Stimulated activated CD4-positive, alpha-beta T cell treated with anti-CD3 and anti-CD28 coated beads, Interleukin-15, amount 100 ng/mL, for 1 hour (primary cell): ENCODE measurements at places on chromosomes 7 and 10.
A peak's percentile ranks its signal among the peaks of the same experiment; 100 is the strongest.

DNA sequence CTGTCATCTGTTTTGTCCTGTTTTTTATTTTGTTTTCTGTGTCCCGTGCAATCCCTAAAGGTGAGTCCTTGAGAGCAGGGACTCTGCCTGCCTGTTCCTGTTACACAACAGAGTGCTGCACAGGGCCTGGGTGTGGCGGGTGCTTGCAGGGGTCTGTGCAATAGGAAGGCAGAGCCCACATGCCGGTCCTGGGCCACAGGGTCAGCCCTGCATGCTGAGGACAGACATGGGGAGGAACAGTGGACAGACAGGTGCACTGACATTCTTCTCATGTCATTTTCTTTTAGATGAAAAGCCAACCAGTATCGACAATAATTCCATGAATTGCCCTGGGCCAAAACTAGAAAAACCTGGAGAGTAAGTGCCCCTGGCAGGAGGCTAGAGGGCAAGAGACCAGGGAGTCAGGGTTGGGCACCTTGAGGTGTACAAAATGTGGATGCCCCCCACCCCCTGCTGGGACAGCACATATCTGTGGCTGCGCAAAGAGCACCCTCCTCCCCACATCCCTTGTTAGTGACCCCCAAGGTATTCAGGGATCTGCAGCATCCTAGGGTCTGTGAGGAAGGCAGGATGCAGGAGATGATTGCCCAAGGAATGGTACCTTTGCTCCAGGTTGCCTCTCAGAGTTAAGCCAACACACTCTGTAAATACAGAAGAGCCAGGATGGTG, 19.9 kb downstream of the ANTXRL start:
- no peak for DNase-seq

GRCh38 chr7:91455411-91455810, 191.2 kb downstream of the FZD1 start:
- no peak for DNase-seq

DNA sequence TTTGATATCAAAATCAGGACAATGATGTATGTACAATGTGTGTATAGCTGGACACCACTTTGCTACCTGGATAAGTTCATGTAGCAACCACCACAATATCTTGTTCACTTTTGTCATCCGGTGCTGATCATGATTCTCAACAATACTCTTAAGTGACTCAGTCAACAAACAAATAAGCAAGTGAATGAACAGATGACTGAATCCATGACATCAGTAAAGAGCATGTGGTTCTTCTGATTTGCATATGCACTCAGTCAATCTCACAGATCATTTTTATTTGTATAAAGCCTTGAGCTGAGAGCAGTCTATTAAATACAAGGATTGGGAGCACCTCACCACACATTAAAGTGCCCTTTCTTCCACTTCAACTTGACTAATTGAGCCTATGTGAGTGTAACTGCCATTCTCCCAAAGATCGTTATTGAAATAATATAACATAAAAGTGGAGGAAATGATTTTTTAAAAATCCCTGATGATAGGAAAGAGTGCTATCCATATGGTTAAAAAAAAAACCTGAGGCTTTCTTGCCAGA, 69.5 kb downstream of the NPSR1 start:
- no peak for DNase-seq

DNA sequence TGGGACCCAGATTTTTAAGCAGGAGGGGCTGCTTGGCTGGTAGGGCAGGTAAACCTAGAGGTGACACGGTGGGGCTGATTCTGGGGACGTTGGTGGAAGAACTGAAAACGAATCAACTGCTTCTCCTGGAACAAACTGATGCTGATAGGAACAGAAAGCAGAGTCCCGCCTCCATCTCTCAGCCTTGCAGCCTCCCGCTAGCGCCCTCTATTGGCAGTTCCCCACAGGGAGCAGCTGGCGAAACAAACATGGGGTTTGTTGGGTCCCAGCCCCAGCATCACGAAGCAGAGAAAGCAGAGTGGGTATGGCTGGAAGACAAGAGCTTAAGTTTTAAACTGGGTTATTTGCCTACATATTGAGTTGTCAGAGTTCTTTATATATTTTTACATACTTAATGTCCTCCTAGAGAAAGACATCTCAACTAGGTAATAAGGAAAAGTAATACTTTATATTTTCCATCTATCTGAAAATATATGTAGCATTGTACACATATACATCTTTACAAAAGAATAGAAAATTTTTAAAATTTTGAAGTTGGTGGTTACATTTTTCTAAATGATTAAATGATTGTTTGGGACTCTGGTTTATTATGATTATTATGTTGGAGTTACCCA, 42.3 kb upstream of the FOXI2 start:
- no peak for DNase-seq

DNA sequence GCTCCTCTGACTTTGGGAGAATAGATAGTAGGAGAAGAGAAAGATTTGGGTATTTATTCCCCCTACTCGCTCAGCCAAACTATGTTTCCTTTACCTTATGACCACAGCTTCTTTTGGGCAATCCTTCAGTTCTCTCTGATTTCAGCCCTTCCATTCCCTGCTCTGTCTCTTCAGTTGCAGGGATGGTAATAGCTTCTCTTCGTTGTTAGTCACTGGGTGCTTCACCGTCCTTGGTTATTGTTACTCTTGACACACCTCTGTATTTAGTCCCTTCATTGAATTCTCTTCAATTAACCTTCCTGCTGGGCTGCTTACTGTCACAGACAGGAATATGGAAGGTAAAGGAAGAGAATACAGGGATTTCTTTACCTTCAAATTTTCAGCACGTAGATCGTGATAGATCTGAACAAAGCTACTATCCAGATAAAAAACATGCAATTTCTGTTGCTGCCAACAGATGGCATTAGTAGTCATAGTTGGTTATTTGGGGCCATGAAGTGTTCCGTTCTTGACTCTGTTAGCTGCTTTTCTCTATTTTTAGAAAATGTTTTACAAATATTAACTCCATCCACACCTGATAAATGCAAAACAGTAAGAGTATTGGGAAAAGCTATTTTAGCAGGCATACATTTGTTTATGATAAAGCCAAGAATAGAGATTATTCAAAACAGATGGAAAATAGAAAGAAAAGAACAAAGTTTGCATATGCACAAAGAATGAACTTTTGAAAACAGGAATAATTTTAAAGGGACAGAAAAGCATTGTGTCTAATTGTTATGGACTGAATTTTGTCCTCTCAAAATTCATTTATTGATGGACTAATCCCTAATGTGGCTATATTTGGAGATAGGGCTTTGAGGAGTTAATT, 14.0 kb upstream of the PTTG1IP2 start:
- no peak for DNase-seq

GRCh38 chr10:47245731-47246350, 54.2 kb upstream of the GDF10 start:
- DNase-seq, result no peak

- DNase-seq, result no peak
These were observed 7.7 kb upstream of the HTR5A start for GRCh38 chr7:155062411-155062810.

- DNase-seq, result no peak
These were observed 5.3 kb upstream of the KLRG2 start for GRCh38 chr7:139488810-139489209.

GRCh38 chr10:78456649-78457400, 423.2 kb downstream of the RPS24 start:
- DNase-seq, result no peak

DNA sequence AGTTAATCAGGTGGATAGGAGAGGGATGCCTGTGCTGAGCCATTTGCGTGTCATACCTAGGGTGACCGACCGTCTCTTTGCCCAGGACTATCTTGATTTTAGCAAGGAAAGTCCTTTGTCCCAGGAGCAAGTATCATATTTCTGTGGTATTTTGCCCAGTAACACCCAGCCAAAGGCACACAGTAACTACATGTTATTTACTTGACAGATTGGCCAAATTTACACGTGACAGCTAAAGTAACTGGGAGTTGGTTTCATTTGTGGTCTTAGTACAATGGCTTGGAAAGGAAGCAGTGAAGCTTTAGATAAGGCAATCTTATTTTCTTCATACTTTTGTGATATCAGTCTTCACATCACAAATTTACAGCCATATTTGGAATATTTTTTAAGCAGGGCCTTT, 142.1 kb downstream of the JCAD start:
- DNase-seq, result no peak

GRCh38 chr7:141928845-141929195, 12.6 kb downstream of the OR9A4 start:
- DNase-seq, result no peak

GRCh38 chr7:117645481-117646165, 165.8 kb downstream of the CFTR start:
- no peak for DNase-seq

DNA sequence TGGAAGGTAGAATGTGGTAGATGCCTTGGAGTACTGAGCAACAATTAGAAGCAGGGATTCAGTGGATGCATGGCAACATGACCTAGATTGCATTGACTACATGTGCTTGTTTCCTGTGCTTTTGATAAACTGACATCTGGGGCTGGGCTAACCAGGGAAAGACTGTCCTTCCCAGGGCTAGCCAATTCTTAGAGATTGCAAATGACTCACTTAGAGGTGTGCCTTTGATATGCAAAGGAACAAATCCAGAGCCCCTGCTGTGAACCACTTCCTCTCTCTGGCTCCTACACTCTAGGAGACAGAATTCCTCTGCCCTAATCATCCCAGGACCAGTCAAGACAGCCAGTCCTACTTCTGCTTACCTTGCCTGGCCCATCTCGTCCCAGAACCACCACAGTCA, 651.5 kb downstream of the LRMDA start:
- DNase-seq, result no peak

GRCh38 chr7:117281562-117281961, 41.3 kb downstream of the WNT2 start:
- no peak for DNase-seq

- DNase-seq, result no peak
These were observed 69.6 kb downstream of the CYP26A1 start for GRCh38 chr10:93143281-93143680.

DNA sequence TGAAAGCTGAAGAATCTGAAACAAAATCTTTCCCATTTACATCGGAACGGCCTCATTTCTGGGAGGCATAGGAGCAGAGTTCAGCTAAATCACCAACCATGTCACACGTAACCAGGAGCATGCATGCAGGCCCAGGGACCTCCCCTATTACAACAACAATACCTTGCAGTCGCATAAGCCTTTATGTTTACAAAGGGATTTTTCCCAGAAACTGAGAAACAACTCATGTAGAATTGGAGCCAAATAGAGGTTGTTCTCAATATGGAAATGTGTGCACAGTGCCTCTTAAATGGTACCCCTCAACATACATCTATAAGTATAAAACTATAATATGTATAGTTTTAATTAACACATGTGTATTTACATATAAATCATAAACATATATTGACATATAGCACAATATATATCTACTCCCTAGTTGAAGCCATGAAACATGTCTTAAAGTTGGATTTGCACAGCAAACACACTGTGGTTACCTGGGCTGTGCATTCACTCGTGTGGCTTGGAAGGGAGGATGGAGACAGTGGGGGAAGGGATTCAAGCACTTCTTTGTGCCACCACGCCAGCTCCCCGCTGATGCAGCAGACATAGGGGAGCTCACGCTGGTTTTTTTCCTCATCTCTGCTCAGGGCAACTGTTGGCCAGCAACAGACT, 35.0 kb upstream of the DGKI start:
- DNase-seq, result no peak

GRCh38 chr7:78912781-78913180, 540.7 kb downstream of the MAGI2 start:
- DNase-seq, result no peak

DNA sequence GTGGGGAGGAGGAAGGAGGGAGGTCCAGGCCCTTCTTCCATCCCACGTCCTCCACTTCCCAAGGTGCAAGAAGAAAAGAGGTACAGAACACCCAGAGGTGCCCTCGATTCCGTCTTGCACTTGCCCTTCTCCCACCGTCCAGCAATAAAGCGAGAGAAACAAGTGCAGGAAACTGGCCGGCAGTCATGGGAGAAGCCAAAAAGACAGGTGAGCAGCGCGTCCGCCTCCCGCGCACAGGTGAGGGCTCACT, 1.3 kb downstream of the C10orf95 start:
- no peak for DNase-seq

- DNase-seq, result no peak
These were observed 229.4 kb downstream of the LRMDA start for GRCh38 chr10:75660823-75661222.

- no peak for DNase-seq
These were observed 144.6 kb downstream of the CHCHD3 start for GRCh38 chr7:132937286-132937685.

- peak; percentile 14 for DNase-seq
These were observed 644 bp downstream of the SORBS1 start for GRCh38 chr10:95560278-95561176.
